ENCODE measurements at places on chromosomes 3 and 15.

- DNase-seq = no peak
Measured at GRCh38 chr3:1056744-1057143, 36.1 kb upstream of the CNTN6 start.

DNA sequence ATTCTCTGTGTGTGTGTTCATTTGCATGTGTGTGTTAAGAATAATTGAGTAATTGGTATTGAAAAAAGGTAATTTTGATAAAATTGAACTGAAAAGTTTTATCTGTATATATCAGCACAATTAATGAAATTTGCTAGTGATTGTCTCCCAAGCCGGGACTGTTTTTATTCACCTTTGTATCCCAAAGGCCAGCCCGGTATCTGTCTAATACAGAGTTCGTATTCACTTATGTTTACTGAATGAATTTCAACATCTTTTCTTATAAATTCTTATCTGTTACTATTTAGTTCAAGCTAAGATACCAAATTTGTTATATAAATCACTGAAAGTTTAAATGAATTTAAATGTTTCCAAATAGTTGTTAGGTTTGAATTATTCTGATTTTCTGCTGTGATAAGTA is 394.0 kb upstream of the NAALADL2 start:
- no peak for DNase-seq

DNA sequence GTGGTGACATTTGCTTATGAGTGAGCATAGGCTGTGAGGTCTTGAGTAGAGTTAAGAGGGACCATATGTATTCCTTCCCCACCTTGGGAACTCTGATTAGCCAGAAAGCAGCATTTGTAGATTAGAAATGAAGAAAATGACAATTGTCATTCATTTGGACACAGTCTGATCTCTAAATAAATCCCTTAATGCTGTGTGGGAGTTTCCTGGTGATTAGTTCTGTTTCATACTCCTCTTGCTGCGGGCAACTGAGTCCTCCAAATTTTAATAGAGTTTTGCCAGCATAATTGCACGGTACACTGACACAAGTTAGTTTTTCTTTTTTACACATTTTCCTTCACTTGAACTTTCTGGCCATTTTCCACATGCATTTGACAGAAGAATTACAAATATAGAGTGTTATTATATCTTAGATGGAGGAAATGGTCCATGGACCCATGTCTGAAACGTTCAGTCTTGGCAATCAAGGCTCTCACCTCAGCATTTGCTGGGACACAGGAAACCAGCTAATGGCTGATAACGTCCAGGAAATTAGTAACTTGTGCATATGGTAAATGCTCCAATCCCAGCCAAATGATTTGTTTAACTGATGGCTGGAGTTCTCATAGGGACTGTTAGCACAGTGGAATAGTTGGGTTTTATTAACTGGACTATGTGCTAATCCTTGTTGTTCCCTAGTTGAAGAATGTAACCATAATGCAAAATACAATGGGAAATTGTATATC is 321.2 kb downstream of the RBMS3 start:
- no peak for DNase-seq

GRCh38 chr3:126181398-126181725 is 976 bp upstream of the ALDH1L1 start:
- no peak for DNase-seq

- no peak for DNase-seq
Measured at GRCh38 chr15:64898406-64898805, 13.3 kb upstream of the ANKDD1A start.

DNA sequence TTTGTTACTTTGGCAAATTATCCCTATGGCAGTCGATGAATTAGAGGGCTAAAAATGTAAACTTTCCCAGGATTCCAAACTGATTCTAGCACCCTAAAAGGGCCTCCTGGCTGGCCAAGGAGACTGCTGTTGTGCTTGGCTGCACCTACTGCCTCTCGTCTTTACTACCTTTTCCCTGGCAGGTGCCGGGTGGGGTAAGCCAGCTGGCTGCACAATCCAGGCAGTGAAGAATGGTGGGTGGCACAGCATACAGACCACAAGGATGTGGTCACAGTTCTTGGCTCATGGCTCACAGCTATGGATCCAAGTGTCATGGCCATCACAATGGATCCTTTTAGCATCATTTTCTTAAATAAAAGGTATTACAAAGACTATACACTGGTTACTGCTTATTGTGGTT is 20.7 kb upstream of the SLC25A26 start:
- DNase-seq = no peak

DNA sequence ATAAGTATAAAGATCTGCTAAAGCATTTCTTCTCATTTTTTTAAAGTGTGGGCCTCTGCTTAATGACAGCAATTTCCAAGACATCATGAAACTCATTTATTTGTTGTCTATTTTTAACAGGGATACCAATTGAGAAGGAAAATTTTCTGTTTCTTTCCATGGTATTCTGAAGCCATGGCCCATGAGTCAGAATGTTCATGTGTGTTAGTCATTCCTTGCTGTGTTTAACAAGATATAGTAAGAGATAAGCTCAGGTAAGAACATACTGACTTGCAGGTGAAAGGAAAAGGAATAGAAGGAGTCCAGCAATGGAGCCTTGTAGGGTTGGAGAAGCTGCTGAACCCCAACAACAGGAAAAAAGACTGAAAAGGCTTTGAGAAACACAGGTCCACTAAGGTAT is 17.0 kb upstream of the ARID3B start:
- no peak for DNase-seq

Measured in NCI-H2227 treated with DMSO at 0.1 percent for 48 hours (cell line).